Hepatocyte (in vitro differentiated cells): ENCODE measurements at places on chromosomes 5 and 9. TPM values are rescaled to one million over a fixed set of nuclear protein-coding genes. Genes with fewer than 3 reads are reported as not detected.

PCDHGC4 gene
- polyA plus RNA-seq = 0.15 and 0.35 TPM in 2 replicates

ZFP37 gene
- 2.0 and 3.3 TPM in 2 replicates for polyA plus RNA-seq

SOX30 gene
- 0.44 TPM in 1 of 2 replicates, not detected in the other for polyA plus RNA-seq

DNA sequence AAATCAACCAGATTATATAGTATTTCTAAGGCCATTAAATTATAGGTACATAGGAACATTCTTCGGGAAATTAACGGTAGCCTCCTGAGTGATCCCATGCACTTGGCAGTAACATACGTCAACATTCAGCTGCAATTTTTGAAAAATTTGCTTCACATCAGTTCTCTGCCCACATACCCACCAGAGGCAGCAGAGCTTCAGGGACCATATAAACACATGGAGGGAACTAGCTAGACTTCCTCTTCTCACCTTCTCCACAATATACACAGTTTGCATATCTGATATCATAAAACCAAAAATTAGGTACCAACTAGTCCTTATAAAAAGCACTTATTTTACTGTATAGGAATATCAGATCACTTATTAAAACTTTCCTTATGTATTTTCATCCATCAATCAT is 4.8 kb downstream of the PSIP1 start:
- DNase-seq = no peak

- no peak for DNase-seq
These were observed 8.1 kb upstream of the C5orf24 start for GRCh38 chr5:134837530-134838181.

- DNase-seq = no peak
These were observed 41.3 kb upstream of the ZSWIM6 start for GRCh38 chr5:61290791-61291210.

DNA sequence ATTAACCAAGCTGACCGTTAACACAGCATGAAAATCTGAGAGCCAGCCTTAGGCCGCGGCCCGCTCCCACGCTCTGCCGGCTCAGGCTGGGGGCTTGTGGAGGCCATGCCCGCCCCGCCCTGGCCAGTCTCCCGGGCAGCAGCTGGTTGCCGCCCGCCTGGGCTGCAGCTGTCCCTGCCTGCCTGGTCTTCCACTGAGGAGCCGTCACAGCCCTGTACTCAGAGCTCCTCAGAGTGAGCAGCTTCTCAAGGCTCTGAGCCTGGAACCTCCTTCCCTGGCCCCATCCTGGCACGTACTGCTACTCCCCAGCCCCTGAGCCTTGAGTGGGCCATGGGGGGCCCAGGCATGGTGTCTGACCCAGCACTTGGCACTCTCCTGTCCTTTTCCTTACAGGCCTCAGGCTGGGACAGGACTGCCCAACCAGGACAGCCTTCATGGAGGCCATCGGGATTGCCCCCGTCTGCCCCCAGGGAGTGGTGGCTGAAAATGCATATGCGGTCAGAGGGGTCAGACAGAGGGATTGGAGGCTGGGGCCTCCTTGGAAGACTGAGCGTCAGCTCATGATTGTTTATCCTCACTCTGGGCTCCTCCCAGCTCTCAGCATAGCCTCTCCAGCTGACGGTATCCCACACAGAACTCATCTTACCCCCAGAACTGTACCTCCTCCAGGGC is 11.9 kb downstream of the FGFR4 start:
- no peak for DNase-seq

- DNase-seq = no peak
These were observed 15.2 kb upstream of the OSMR start for GRCh38 chr5:38830521-38831051.
